ENCODE measurements at places on chromosomes 3 and 15. TPM values are rescaled to one million over a fixed set of nuclear protein-coding genes. Genes with fewer than 3 reads are reported as not detected.
A peak's percentile ranks its signal among the peaks of the same experiment; 100 is the strongest.

DNA sequence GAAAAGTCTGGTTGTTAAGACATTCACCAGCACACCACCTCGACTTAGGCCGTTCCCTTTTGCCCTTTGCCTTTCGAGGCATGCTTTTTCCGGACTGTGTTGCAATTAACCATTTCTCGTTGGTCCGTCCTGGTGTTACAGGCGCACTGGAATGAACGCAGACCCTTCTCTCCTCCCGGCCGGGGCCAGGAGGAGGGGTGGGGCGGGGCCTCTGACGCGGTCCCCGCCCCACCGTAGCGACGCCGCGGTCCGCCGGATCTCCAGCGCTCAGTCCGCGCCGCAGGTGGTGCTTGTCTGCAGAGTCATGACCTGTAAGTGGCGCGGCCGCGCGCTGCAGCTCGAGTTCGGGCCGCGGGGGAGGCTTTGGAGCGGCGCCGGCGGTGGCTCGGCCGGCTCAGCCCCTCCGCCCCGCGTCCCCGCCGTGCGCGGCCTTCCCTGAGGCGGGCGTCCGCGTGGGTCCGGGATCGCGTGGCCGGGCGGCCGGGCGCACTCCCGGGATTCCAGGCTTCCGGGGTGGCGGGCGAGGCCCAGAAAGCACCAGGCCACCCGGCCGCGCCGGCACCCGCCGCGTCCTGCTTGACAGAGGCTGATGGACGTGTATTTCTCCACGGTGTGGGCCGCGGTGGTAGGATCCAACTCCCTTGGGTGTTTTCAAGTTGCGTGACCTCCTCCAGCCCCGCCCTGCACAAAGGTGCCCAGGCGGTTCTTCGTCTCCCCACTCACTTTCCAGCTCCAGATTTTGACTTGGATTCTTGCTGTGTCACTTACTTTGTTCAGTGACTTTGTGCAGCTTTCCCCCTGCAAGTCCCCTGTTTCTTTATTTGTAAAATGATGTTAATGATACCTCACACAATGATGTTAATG lies at the start of gene NIT2:
Gene NIT2 (plus strand): TSS at position 270 of the 864 bp plus-strand sequence. CDS start 35 bp downstream, at position 305.
- peak; percentile 87 for DNase-seq

DNA sequence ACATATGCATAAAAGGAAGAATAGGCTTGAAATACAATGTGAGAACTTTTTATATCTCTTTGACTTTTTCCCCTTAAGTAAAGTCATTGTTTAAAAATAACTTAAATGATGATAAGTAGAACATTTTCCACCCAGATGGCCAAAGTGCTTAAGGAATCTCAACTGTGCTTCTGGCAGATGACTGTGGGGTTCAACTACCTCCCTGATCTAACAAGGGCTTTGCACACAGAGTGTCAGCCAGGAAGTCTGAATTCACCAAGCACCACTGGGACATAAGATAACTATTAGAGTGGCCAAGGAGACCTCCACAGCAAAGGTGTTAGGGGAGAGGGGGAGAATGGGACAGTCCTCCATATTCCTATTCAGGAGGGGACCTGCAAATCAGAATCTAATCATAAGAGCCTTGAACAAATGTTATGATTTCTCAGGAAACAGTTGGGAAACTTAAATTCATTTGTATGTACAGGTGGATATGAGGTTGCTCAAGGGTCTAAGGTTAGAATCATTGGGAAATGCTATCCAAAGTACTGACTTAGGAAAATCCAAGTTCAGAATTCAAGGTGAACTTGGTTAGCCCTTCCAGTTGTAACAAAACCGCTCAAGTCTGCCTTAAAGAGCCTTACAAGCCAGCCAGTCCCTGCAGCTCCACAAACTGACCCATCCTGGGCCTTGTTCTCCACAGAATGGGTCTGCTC lies at the start of gene FETUB:
Gene FETUB (plus strand): TSS at position 622 of the 695 bp plus-strand sequence. CDS start 62 bp downstream, at position 684.
- no peak for DNase-seq

- peak; percentile 31 for DNase-seq
These were observed 699 bp upstream of the SHOX2 start for GRCh38 chr3:158106766-158107471.

DNA sequence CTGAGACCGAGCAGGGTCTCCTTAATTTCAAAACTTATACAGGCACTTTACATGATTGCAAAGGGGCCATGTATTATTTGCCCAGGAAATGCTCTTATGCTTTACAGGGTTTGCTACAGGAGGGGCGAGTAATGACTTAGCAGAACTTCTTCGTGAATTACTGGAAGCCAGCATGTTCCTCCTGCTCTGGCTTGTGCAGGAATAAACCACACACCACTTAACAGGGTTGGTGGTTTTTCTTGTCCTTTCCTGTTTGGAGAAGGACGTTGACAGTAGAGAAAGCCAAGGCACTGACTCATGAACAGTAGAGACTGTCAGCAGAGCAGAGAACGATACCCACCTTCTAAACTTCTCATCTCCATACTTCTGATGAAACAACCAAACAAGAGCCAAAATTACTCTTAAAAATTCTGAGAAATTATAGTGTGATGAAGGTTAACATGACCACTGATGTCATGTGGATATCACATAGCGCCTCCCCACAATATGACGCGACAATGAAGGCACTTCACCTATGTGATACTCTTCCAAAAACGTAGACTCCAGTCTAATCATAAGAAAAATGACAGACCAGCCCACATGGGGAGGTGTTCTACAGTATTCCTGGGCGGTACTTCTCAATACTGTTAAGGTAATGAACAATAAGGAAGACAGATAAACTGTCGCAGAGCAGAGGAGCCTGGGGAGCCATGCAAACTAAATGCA lies 24.7 kb upstream of the MCTP2 start:
- DNase-seq = no peak

GRCh38 chr3:197352382-197352781 lies 54.0 kb upstream of the DLG1 start:
- DNase-seq = no peak

GRCh38 chr15:31974154-31974794 lies 56.0 kb upstream of the CHRNA7 start:
- no peak for DNase-seq

FBXL22 gene
- 5.1 TPM for total RNA-seq

- DNase-seq = no peak
These were observed 97.8 kb downstream of the UACA start for GRCh38 chr15:70665599-70665998.

- DNase-seq = no peak
These were observed 1.1 kb downstream of the SSR3 start for GRCh38 chr3:156553705-156554356.

GRCh38 chr3:172239218-172239790 lies 199.9 kb downstream of the FNDC3B start:
- no peak for DNase-seq

DNA sequence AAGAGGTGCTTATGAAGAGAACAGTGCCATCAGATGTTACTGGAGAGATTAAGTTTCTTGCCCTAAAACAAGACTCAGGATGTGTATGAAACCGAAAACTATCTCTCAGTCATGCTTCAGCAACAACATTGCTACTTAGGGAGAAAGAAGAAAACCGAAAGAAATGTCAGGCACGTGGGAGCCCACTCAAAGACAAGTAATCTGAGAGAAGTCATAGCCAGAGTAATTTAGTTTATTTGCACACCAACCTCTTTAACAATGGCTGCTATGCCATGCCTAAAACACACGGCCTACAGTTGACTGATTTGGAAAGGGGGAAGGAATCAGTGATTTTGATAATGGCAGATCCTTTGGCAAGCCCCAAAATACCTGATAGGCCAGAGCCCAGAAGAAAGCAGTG lies 162.9 kb downstream of the TIGIT start:
- DNase-seq = no peak

DNA sequence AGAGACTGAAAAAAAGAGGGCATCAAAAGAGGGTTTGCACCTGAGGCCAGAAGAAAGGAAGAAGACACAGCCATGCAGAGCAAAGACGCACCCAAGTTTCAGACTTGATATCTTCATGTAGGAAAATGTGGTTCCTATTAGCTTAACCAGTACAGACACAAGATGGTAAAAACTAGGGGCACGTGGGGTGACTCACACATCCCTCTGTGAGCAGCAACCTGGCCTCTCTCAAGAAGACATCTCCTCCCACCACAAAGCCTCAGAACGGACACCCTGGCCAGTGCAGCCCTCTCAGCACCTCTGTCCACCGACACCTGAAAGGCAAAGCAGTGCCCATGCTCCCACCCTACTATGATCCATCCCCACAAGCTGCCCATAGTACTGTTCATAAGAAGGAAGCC lies 33.3 kb downstream of the GLB1 start:
- DNase-seq = no peak

DNA sequence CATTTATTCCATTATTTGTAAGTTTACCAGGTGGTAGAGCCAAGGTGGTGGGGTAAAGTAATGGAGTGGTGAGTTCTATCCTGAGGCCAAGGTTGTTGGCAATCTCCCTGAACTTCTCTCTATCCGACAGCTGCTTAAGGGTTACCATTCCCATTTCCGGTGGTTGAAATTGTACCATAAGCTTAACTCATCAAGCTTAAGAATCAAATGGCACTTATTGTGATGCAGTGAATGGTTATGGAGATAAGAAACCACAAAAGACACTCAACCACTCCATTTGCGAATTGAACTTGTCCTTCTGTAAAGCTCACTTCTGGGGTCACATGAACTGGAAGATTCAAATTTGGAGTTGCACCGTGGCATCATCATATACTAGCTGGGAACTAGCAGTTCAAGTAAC lies 287.4 kb upstream of the SLCO3A1 start:
- no peak for DNase-seq

GRCh38 chr15:41161736-41162135 lies 45.7 kb upstream of the INO80 start:
- DNase-seq = no peak

DNA sequence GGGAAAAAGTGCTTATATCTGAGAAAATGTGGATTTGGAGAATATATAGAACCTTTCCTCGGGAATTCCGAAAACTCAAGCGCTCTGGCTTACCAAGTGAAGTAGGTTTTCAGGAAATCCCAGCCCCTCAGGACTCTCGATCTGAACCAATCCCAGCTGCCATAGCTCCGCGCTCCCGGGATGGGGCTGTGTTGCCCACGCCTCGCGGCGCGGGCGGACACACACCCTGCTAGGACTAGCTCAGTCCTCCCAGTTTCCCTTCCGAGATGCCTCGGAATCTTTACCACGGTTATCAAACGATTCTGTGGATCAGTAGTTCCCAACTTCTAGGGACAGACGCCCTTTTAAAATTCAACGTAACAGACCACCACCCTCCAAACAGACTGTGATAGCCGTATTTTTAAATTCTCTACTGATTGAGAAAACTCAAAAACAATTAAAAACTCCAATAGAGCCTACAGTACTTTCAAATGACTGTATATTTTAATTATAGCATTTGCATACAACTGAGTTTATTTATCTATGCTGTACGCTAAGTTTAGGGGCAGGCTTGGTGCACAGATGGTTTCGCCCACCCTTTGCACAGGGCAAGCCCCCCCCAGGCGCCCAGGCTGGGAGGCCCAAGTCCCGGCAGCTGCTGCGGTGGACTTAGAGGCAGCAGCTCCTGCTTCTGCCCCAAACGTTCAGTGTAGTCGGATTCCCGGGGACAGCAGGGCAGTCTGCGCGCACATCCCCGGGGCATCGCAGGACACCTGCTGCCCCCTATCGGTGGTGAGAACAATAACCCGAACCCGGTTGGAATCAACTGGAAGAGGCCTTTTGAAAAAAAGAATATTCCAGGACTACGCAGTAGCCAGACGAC lies 52.3 kb downstream of the CCDC54 start:
- peak; percentile 74 for DNase-seq

QTRT2 gene
- 29.1 TPM for total RNA-seq

NR1I2 gene
- 62.9 TPM for total RNA-seq

- no peak for DNase-seq
These were observed 11.7 kb downstream of the ATP6V1A start for GRCh38 chr3:113758389-113759024.

DNA sequence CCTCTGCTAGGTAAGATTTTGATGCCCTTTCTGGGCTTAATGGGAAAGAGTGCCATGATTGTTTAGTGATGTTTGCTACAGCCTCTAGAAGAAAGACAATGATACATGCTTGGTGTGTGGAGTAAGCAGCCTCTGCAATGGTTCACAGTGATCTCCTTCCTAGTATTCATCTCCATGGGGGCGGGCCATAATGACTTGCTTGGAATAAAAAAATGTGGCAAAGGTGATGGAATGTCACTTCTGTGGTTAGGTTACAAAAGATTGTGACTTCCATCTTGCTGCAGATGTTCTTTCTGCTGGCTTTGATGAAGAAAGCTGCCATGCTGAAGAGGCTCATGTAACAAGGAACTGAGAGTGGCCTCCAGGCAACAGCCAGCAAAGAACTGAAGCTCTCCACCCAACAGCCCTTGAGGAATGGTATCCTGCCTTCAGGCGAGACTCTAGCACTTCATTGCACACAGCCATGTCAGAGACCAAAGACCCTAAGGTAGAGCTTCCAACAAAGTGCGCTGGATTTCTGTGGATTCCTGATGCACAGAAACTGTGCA lies 139.1 kb upstream of the LRIG1 start:
- no peak for DNase-seq

SPG21 gene
- total RNA-seq = 65.9 TPM

Measured in mucosa of descending colon (tissue), 3 donors.